ENCODE measurements at places on chromosomes 5 and 9.

DNA sequence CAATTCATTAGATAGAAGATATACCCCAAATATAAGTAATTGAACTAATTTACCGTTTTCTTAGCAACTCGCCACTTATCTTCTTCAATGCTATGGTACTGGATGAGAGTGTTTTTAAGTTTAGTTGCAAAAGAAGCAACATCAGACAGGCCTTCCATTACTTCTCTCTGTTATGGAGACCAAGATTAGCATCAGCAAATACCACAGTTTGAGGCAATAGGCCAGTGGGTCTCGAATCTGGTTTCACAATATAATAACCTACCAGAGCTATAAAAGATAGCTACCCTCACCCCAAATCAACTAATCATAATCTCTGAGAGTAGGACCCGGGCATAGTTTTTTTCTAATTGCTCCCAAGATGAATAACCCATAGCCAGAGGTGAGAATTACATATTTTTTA is 5.1 kb downstream of the STARD4 start:
- no peak for DNase-seq

DNA sequence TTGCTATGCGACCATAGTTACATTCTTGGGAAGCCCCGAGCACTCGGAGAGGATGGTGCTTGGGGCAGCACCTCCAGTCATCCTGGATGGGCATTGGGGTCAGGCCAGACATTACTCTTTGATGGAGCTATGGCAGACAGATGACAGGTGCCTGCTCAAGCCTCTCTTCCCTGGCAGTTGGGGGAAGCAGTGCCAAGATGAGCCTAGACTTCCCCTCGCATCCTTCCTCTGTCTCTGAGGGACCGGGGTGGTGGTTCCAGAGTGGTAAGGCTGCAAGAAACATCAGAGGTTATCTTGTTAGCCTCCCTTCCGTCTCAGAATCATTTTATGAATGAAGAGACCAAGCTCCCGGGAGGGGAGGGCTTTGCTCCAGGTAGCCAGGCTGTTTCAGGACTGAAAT is 2.8 kb upstream of the HMCN2 start:
- DNase-seq, result no peak

- no peak for DNase-seq
These were observed 18.6 kb upstream of the OLFM1 start for GRCh38 chr9:135068776-135069415.

GRCh38 chr5:176611435-176611834 is 1.5 kb upstream of the GPRIN1 start:
- no peak for DNase-seq

DNA sequence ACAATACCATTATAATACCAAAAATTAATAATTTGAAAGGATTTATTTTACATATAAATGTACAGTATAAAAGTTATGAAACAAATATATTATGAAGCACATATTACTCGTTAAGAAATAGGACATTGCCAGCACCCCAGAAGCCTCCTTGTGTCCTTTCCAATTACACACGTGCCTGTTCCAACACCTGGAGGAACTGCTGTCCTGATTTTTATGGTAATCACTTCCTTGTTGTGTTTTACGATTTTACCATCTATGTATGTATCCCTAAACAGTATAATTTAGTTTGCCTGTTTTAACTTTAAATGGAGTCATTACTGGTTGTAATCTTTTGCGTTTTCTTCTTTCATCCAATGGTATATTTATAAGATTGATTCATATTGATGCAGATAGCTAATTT is 105.0 kb downstream of the CDC42SE2 start:
- DNase-seq, result no peak

DNA sequence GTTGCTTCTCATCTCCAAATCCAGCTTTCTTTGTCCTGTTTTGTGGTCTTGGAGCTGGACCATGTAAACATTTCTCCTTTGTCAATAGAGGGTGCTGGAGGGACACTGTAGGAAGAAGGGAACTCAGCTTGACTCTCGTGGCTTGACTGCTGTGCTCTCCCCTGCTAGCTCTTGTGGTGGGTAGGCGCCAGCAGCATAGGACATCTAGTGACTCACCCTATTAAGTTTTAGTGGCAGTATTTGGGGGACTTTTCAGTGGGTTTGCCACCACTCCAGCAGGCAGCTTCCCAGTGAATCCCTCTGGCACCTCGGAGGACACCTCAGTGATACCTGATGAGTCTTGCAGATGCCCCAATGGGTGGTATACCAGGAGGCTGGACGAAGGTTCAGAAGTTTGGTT is 97.8 kb downstream of the TSSK1B start:
- no peak for DNase-seq

- no peak for DNase-seq
These were observed 10.1 kb downstream of the TLR4 start for GRCh38 chr9:117714282-117714681.

- no peak for DNase-seq
These were observed 328.9 kb upstream of the MEF2C start for GRCh38 chr5:89211836-89212235.

DNA sequence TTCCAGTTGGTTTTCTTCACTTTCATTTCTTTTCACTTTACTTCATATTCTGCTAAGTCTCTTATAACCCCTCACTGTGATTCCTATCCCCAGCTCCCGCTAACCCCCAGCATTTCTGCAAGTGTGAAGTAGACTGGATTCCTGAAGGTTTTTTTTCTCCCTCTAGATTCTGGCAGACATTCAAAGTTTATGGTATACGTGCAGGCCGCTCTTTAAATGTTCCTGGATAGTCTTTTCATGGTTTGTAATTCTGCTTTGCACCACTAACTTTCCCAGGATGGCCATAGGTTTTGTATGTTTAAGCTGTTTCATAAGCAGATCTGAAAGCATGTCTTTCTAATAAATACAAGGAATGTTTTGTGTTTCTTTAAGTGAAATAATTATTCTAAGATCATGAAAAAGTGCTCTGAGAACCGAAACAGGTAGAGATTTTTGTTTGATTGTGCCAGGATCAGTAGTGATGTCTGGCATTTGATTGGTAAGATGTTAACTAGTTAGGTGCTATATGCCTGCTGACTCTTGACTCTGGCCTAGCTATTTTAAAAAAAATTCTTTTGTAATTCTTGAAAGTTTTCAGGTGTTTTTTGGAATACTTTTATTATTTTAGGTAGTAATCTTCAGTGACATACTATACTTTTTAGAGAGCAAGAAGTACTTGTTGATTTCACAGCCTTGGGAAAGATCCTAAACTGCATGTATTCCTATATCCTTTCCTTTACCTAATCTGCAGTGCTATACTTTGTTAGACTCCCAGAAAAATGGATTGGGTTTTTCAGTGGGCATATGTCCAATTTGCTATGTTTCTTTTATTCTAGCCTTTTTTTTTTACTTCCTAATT is 29.7 kb downstream of the CNOT6 start:
- DNase-seq, result no peak

GRCh38 chr9:16664211-16664610 is 206.3 kb downstream of the BNC2 start:
- no peak for DNase-seq

DNA sequence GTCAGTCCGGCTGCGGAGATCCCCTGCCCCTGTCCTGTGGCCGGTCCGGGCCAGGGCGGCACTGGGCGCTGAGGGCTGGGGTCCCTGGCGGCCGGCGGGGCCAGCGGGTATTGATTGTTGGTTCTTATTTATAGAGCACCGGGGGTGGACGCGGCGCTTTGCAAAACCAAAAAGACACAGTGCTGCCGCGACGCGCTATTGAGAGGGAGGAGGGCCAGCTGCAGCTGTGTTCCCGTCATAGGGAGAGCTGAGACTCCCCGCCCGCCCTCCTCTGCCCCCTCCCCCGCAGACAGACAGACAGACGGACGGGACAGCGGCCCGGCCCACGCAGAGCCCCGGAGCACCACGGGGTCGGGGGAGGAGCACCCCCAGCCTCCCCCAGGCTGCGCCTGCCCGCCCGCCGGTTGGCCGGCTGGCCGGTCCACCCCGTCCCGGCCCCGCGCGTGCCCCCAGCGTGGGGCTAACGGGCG is 2.5 kb downstream of the LRRC26 start:
- no peak for DNase-seq

DNA sequence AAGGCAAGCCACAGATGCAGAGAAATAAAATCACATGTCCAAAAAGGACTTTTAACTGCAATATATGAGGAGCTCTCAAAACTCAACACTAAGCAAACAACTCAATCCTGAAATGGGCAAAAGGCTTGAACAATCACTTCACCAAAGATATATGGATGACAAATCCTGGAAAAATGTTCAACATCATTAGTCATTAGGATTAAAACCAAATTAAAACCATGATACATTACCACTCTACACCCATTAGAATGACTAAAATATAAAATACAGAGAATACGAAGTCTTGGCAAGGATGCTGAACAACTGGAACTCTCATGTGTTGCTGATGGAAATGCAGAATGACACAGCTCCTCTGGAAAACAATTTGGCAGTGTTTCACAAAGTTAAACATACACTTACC is 277.4 kb downstream of the TLE1 start:
- DNase-seq, result no peak

GRCh38 chr5:67957374-67957773 is 258.2 kb upstream of the PIK3R1 start:
- no peak for DNase-seq

- DNase-seq, result no peak
These were observed 265.6 kb downstream of the TUSC1 start for GRCh38 chr9:25412646-25413045.

GRCh38 chr9:134076644-134077043 is 8.8 kb upstream of the BRD3 start:
- no peak for DNase-seq

DNA sequence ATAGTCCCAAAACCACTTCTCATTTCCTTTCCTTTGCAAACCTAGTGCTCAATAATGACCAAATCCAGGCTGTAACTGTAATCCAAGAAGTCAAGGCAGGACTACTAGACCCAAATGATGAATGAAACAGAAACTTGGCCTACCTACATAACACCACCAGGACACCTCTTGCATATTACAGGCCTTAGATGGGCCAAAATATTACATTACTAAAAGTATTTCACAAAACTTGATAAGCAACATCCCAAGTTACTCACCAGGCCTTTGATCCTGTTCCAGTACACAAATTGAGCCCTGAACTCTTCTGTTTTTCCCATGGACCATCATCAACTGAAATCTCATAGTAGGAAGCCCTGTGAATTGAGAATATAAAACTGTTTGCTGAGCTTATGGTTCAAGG is 34.8 kb downstream of the NADK2 start:
- no peak for DNase-seq

DNA sequence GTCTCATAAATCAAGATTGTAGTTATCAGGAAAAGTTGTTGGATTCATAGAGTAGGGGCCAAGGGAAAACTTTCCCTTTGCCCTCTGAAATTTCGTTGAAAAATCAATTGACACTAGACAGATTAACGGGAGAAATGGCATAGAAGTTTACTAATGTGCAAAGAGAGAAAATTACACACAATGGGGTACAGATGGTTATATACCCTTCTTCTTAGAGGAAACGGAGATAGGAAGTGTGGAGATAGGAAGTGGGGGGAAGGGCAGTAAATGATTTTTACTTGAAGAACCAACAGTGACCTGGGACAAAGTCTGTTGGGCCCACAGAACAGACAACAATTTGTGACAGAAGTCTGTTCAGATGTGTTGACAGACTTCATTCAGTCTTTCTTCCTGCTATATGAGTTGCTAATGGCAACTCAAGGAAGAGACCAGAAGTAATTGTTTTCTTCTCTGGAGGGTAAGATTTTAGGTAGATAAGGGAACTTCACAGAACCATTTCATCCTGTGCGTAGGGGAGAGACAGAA is 177.9 kb downstream of the C9orf152 start:
- DNase-seq, result no peak

DNA sequence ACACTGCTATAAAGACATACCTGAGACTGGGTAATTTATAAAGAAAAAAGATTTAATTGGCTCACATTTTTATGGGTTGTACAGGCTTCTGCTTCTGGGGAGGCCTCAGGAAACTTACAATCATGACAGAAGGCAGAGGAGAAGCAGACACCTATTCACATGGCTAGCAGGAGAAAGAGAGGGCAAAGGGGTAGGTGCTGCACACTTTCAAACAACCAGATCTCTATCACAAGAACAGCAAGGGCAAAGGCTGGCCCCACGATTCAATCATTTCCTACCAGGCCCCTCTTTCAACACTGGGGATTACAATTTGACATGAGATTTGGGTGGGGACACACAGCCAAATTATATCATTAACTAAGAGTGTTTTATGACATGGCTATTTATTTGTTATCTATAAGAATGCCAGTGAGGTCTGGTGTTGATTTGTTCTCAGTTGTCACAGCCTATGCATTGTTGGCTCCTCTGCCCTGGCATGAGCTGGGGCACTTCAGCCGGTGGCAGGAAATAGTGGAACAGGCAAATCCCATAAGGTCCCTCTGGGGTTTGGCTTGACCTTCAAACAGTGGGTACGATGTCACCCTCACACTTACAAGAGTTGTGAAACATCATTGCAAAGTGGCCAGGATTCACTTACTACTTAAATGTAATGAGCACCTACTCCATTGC is 44.1 kb downstream of the SPARC start:
- no peak for DNase-seq

DNA sequence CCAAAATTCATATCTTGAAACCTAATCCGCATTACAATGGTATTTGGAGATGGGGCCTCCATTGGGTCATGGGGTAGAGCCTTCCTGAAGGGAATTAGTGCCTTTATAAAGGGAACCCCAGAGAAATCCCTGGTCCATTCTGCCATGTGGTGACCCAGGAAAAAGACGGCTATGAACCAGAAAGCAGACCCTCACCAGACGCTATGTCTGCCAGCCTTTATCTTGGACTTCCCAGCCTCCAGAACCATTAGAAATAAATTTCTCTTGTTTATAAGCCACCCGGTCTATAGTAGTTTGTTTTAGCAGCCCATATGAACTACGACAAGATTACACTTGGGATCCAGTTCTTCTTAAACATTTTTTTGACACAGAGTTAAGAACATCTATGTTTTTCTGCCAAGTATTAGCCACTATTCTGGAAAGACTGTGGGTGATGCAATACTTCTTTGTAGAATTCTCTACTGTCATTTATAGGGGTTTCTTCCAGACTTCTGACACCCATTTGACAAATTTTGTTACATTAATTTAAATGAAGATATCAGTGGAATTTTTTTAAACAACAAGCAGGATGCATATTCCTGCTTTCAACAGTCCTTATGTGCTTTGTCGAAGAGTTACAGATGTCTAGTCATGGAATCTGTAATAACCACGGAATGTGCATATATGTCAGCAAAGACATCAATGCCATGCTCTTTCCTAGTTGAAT is 572.4 kb downstream of the NR2F1-AS1 start:
- DNase-seq, result no peak

DNA sequence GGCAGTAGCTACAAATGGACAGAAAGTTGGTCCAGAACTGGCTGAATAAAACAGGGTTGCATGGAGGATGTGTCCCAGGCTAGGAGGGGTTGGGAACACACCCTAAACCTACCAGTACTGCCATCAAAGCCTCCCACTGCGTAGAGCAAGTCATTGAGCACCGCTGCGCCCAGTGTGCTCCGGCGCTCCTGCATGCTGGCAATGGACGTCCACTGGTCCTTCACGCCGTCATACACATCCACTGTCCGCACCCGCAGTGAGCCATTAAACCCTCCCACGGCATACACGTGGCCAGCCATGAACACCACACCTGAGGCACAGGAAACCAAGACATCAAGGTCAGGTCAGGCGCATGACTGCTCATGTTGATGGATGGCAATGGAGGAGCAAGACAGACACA is 97.0 kb downstream of the KLHL3 start:
- DNase-seq, result no peak

Data from activated CD4-positive, CD25-positive, alpha-beta regulatory T cell (primary cell).